ENCODE measurements at places on chromosomes 5 and 9. TPM values are rescaled to one million over a fixed set of nuclear protein-coding genes. Genes with fewer than 3 reads are reported as not detected.

DNA sequence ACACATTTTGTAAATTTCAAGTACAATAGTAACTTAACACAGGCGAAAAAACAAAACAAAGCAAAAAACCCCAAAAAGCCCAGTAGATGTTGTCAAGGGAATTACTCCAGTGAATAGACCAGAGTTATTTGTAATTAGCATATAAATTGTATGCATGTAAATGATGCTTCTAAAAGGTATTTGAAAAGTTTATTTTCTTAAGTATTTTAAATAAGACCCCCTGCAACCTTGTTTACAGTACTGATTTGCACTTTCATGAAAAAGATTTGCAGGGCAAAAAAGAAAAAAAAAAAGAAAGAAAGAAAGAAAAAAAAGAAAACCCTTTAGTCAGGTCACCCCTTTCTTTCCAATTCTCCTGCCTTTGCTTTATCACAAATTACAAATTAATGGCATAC, 372.3 kb upstream of the IRX2 start:
- no peak for DNase-seq
- peaks cover 11% of the 10 kb centered on the region for H3K27me3 ChIP-seq
- no peaks in the 10 kb centered on the region for H3K4me1 ChIP-seq
- no peaks in the 10 kb centered on the region for H3K36me3 ChIP-seq
- no peak overlapping the region for H3K4me3 ChIP-seq

GRCh38 chr9:108412755-108413154, 443.0 kb downstream of the ACTL7B start:
- no peaks in the 10 kb centered on the region for H3K27me3 ChIP-seq
- no peak for DNase-seq
- no peaks in the 10 kb centered on the region for H3K4me1 ChIP-seq
- no peaks in the 10 kb centered on the region for H3K36me3 ChIP-seq
- no peak overlapping the region for H3K27ac ChIP-seq
- no peak overlapping the region for H3K4me3 ChIP-seq

Gene ENHO
- 0.45 TPM for total RNA-seq

Gene CCDC171
- total RNA-seq: 1.1 TPM

Gene SAXO1
- 0.19 TPM for total RNA-seq

GRCh38 chr9:117704597-117704996, 394 bp downstream of the TLR4 start:
- no peak overlapping the region for H3K27ac ChIP-seq
- no peaks in the 10 kb centered on the region for H3K36me3 ChIP-seq
- no peaks in the 10 kb centered on the region for H3K4me1 ChIP-seq
- peak overlapping the region; percentile 17 for H3K4me3 ChIP-seq
- no peaks in the 10 kb centered on the region for H3K27me3 ChIP-seq

Measured in CD4-positive, alpha-beta T cell (primary cell).